CD8-positive, alpha-beta T cell (primary cell): ENCODE measurements at places on chromosomes 1 and 21.
A peak's percentile ranks its signal among the peaks of the same experiment; 100 is the strongest.

DNA sequence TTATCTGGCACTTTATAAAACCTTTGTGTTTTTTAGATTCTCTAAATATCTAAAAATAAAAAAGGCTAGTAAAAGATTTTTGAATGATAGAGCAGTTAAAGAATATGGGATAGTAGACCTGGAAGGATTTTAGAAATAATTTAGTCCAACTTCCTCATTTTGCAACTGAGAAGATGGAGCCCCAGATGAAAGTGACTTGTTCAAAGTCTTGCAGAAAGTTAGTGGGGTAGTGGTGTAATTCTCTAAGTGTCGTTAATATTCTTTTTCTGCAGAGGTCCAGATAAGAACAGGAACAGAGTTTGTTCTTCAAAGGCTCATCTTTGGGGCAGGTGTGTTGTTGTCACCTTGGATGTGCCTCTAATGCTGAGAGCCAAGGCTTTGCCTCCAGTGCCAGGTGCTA, 159.5 kb downstream of the DISC1 start:
- DNase-seq = no peak

GRCh38 chr1:165218731-165219130, 137.8 kb downstream of the LMX1A start:
- no peak for DNase-seq

DNA sequence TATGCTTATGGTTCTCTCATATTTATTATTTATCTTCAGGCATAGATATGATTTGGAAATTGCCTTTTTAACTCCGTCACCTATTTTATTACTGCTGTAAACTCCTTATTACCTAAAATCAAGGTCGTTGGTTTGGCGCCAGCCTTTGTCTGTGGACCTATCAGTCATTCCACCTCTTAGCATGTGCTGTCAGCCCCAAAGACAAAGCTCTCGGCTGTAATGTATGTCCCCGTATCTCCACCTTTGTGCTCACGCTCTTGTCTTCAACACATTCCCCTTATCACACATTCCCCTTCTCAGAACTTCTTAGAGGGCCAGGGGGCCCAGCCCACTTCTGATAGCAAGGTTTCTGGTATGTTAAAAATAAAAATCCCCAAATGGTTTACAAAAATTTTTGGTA, 342.2 kb downstream of the RYR2 start:
- DNase-seq = no peak

DNA sequence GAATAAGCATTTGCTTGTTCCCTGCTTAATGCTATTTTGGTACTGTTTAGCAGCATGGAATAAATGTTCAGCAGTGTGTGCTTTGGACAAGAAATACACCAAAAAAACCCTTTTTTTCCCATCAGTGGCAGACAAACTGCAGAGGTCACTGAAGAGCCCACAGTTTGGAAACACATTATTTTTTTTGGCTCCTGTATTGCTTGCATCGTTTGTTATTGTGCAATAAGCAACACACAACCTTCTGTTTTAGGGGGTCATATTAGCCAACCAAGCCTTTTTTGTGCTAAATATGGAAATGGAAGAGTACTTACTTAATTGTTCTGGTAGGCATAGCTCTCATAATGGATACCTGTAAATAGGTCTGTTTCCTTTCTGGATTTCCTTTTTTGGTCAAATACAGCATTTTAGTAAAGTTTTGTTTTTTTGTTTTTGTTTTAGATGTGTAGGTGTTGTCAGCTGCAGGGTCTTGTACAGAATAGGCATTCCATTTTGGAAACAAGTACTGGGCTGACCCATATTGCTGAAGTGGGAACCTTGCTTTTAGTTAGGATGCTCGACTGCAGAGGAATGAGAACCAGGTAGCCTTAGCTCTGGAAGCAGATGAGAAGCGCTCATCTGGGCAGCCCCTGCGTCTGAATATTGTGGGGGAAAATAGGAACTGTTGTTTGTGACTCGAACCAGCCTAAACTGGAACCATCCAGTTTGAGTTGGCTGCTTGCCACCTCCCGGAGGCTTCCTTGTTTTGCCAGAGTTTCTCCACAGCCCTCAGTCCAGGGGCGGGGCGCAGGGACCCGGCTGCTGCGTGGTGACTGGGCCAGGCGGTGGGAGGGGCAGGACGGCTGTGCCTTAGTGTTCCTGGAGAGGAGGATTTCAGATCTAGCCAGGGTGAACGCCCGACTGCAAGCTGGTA, 38.4 kb downstream of the SPEN start:
- peak; percentile 53 for DNase-seq
